ENCODE measurements at places on chromosomes 12 and 14. TPM values are rescaled to one million over a fixed set of nuclear protein-coding genes. Genes with fewer than 3 reads are reported as not detected.

- DNase-seq = no peak
These were observed 129.3 kb upstream of the MAP1LC3B2 start for GRCh38 chr12:116429826-116430360.

- DNase-seq = no peak
These were observed 137.3 kb downstream of the FOXN3 start for GRCh38 chr14:89279649-89280232.

GRCh38 chr12:124098101-124098757 lies 125.2 kb downstream of the ZNF664 start:
- no peak for DNase-seq

The GSKIP gene
- total RNA-seq = 56.8 TPM

DNA sequence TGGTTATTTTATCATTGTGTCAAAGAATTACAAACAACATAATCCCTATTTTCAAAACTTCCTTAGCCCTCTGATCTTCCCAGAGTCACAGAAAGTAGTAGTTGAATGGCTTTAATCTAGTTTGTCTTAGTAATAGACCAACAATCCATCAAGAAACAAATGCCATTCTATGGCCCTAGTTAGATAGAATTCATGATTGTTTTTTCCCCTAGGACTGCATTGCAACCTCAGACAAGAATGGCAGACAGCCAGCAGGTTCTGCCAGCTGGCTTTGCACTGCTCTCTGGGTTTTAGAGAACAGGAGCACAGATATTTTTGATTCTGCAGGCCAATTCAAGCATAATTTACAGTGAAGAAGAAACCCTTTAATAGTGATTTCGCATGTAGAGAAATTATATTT lies 33.8 kb downstream of the SYT1 start:
- DNase-seq = no peak

- DNase-seq = no peak
These were observed 642.0 kb downstream of the GALC start for GRCh38 chr14:87351007-87351406.

The NINJ2 gene
- total RNA-seq = not detected

The PLA2G1B gene
- total RNA-seq = not detected

DNA sequence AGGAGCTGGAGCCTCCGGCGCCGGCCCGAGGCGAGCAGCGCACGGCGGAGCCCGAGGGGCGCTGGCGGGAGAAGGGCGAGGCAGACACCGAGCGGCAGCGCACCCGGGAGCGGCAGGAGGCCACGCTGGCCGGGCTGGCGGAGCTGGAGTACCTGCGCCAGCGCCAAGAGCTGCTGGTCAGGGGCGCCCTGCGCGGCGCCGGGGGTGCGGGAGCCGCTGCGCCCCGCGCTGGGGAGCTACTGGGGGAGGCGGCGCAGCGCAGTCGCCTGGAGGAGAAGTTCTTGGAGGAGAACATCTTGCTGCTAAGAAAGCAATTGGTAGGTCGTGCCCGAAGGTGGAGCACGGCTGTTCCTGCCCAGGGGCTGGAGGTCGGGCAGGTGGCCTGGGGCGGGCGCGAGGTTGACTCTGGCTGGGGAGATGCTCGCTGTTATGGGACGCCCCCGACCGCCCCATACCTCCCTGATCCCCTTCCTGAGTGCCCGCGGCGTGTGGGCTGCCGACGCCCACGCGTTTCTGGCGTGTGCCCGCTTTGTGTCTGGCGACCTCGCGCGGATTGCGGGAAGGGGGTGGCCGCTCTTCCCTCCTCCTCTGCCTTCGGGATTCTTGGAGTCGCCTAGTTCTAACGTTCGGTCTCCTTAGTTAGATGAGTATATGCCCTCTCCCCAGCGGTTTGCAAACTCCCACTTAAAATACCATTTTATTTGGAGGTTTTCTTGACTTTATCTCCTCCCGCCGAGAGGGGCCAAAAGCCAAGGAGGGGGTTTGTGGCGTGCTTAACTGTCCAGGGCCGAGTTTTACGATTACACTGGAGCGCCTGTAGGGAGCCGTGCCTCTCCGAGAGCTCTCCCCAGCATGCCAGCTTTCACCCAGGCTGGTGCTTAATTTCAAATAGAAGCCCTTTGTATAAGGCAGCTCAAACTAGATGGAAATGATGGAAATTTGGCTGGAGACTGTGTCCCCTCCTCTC lies 752 bp downstream of the DACT1 start:
- peak; percentile 60 for DNase-seq

DNA sequence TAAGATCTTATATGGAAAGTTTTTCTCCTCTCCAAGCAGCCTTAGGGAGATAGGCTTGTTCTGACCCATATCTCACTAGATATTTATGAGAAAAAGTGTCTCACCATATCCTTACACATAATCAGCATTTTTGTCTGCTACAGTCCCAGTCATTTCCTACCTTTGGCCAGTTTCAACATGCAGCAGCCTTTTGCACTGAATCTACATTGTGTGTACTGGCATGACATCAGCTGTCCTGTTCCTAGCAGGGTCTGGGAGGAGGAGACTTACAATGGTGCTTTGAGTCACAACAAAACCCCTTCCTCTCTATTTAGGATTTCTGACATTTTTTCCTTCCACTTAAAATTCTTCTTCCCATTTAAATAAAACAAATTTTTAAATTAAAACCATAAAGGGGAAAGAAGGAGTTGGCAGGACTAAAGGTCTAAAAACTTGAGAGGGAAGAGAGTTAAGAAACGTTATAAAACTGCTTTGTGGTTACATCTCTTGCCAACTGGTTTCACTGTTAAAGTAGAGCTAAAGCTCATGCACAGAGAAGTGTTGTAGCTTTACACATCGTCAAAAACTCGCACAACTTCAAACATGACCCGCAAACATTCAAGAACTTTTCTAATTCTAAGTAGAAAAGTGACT lies 53.3 kb upstream of the CERS5 start:
- DNase-seq = no peak

The SPTLC2 gene
- 21.6 TPM for total RNA-seq

The KLHL33 gene
- 0.13 TPM for total RNA-seq

The IL31 gene
- total RNA-seq = not detected

DNA sequence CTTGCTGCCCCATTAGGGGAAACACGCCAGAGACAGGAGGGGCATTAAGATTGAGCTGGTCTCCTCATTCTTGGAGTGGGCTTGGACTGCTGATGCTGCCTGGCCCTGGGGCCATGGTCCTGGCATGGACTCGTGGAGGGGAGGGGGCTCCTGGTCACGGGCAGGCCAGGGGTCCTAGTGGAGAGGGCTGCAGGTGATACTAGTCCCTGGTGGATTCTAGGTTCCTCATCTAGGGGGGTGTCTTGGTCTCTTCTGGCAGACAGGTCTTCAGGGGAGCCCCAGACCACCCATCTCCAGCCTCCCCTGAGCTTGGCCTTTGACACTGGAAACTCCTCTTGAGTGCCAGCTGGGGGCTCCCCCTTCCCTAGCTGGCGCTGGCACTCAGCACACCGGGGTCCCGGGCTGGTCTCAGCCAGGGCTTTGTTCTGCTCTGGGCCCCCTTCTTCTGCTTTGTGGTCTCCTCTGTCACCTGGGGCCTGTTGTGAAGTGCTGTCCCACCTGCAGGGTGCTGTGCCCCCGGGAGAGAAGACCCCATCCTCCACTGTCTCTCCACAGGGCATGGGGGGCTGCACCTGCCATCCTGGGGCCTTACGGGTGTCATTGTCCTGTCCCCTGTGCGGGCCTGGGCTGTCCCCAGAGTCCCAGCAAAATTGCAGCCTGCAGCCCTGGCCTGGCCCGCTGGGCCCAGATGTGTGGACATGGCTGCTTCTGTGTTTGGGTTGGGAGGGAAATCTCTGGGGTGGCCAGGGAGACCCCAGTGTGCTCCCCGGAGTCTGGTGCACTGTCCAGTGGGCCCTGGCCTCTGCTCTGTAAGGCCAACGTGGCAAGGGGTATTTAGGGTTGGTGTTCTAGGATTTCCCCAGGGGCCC lies 2.3 kb downstream of the KIF26A start:
- DNase-seq = no peak

The NR1H4 gene
- 249 TPM for total RNA-seq

The SLC17A8 gene
- 212 TPM for total RNA-seq
